Stimulated activated CD8-positive, alpha-beta memory T cell treated with anti-CD3 and anti-CD28 coated beads, Interleukin-7, amount 100 ng/mL, for 48 hours (primary cell): ENCODE measurements at places on chromosomes 16 and 17.

GRCh38 chr17:11178581-11178980 is 62.4 kb upstream of the SHISA6 start:
- DNase-seq = no peak

- no peak for DNase-seq
Measured at GRCh38 chr16:86662195-86662594, 83.8 kb downstream of the FOXL1 start.

GRCh38 chr17:76419576-76420260 is 33.2 kb downstream of the UBE2O start:
- DNase-seq = no peak

GRCh38 chr16:69381231-69381630 is 4.6 kb downstream of the TERF2 start:
- no peak for DNase-seq

- no peak for DNase-seq
Measured at GRCh38 chr17:42197564-42198156, 3.4 kb upstream of the GHDC start.

- no peak for DNase-seq
Measured at GRCh38 chr17:43782913-43783680, 2.9 kb downstream of the CFAP97D1 start.

DNA sequence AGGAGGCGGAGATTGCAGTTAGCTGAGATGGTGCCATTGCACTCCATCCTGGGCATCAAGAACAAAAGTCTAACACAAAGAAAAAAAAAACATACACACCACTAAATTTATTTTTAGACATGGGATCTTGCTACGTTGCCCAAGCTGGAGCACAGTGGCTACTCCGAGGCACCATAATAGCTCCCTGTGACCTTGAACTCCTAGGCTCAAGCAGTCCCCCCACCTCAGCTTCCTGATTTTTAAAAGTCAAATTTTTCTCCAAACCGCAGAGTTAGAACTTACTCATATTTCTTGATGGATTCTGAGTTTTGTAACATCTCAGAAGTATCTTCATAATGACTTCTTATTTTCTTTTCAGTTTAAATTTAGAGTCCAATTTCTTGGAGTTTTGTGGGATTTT is 3.4 kb downstream of the CMTM4 start:
- no peak for DNase-seq

DNA sequence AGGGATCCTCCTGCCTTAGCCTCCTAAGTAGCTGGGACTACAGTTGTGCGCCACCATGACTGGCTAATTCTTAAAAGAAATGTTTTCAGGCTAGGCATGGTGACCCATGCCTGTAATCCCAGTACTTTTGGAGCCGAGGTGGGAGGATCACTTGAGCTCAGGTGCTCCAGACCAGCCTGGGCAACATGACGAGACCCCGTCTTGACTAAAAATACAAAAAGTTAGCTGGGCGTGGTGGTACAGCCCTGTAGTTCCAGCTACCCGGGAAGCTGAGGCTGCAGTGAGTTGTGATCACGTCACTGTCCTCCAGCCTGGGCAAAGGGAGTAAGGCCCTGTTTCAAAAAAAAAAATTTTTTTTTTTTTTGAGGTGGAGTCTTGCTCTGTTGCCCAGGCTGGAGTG is 173.1 kb downstream of the SEC14L1 start:
- no peak for DNase-seq

GRCh38 chr16:9134739-9135138 is 43.3 kb downstream of the HAPSTR1 start:
- no peak for DNase-seq

DNA sequence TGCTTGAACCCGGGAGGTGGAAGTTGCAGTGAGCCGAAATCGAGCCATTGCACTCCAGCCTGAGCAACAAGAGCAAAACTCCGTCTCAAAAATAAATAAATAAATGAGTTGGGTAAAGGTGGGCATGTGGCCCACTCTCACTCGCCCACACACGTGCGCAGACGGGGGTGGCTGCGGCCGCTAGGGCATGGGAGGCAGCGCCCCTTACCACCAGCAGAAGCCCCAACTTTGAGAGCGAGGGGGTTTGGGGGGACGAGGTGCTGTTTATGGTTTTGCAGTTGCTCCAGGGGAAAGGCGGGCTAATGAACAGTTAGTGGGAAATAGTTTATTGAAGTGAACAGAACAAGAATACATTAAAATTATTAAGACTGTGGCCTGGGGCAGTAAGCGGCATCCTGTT is 14.9 kb upstream of the RBFOX3 start:
- DNase-seq = no peak

DNA sequence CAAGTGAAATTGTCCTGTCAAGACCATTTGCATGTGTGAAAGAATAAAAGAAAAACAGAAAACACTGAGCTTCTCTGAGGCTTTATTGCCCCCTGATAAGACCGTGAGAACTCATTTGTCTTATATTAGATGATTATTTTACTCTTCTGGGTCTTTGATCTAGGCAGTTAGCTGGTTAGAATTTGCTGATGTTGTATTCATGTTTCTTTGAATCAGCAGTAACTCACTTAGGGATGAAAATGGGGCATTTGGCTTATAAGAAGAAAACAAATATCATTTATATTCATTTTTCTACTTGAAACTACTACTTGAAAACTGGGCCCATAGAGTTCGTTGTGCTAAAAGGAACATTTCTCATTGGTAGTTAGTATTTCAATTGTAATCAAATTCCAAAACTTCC is 93.1 kb upstream of the RBFOX1 start:
- DNase-seq = no peak

DNA sequence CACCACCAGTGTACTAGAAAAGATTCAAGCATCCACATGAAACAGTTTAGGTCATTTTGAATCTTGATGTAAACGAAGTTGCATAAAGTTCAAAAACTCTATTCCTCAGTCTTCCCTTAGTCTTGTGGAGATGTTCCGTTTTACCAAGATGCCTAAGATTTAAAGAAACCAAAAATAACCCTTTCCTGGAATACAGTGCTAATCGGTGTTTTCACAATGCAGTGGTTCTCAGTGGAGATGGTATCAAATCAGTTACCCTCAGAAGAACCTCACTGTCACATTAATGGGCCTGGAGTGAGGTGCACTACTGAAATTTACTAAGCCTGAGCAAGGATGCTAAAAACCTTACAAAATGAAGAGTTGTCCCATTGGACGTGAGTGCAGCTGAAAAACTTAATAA is 9.1 kb downstream of the PTRH2 start:
- DNase-seq = no peak

- DNase-seq = no peak
Measured at GRCh38 chr17:50686494-50687199, 21.1 kb downstream of the ANKRD40 start.

- no peak for DNase-seq
Measured at GRCh38 chr16:84041881-84042280, 714 bp downstream of the SLC38A8 start.

DNA sequence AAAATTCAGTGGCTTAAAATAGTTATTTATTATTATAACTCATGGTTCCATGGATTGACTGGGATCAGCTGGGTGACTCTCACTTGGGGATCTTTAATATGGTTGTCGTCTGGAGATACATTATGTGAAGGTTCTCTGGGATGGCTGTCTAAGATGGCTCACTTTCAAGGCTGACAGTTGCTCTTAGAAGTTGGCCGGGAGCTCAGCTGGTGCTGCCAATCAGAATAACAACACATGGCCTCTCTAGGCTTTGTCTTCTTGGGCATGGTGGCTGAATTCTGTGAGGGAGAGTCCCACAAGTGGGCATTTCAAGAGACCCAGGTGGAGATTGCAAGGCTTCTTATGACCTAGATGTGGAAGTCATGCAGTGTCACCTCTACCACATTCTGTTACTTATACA is 269.7 kb downstream of the CA10 start:
- DNase-seq = no peak

DNA sequence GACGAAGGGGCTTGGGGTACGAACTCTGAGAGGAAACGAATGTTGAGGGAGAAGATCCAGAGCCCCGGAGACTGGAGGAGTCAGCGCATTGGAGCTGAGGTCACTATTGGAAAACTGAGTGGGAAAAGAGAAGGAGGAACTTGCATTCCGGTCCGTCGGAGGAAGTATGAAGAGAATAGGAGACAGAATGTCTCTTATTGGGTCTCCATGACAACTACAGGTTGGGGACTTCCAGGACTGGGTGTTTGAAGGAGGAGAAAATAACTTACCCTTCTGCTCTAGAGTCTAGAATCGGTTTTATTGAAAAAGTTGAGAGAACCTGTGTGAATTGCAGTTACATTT is 537 bp downstream of the GOSR1 start:
- no peak for DNase-seq

DNA sequence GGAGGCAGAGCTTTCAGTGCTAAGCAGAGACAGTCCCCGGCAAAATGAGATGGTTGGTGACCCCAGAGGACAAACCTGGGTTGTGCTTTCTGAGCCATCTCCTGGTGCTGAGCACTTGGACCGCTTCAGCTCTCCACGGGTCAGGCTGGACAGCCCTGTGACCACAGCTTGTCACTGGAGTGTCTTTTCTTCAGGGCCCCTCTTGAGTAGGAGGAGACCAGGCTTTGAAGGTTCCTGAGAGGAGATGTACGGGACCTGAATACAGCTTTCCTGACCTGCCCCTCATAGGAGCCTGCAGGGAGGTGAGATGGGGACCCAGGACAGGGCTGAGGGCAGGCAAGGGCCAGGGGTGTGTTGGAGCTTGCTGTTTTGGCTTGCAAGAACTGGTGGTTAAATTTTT is 17.8 kb upstream of the ADGRG1 start:
- no peak for DNase-seq

DNA sequence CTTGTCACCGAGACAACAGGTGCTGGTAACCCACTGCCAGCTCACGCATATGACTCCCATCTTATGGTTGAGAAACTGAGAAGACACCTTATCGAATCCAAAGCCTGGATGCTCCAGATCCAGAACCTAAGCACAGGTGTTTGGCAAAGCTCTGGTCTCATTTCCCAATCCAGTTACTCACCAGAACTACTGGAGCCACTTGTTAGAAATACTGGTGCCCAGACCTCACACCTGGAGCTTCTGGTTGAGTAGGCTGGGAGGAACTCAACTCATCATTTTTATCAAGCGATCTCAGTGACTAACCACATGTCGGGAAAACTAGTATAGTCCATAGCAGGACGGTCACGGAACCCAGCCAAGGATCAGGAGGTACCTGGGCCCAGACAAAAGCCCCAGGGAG is 86.7 kb upstream of the RCVRN start:
- DNase-seq = no peak

- DNase-seq = no peak
Measured at GRCh38 chr16:30697264-30698138, 1.5 kb upstream of the SRCAP start.

DNA sequence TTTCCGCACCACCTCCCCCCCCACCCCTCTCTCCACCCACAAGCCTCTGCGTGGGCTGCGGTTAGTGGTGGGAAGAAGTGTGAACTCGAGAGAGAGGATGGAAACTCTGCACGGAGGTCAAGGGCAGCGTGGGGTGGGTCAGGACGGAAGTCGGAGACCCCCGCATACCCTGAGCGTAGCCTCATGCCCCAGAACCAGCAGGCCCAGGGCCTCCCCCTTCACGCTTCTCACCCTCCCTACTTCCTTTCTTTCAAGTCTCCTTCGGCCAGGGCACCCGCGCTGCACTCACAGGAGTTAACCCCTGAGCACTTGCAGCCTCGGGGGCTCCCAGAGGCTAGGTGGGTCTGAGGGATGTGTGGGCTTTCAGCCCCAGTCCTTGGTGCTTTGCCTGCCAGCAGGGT is 9.2 kb downstream of the TBKBP1 start:
- no peak for DNase-seq

DNA sequence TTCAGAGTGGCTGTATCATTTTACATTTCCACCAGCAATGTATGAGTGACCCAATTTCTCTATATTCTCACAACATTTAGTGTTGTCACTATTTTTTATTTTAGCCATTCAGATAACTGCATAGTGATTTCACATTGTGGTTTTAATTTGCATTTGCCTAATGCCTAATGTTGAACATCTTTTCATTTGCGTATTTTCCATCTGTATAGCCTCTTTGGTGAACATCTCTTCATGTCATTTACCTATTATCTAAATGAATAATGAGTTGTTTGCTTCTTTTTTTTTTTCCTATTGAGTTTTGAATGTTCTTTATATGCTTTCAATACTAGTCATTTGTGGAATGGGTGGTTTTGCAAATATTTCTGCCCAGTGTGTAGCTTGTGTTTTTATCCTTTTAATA is 120.9 kb upstream of the CPHXL start:
- DNase-seq = no peak

- no peak for DNase-seq
Measured at GRCh38 chr16:20906341-20907255, 6.0 kb downstream of the LYRM1 start.

GRCh38 chr16:57355898-57356414 is 2.6 kb upstream of the CCL22 start:
- DNase-seq = no peak

DNA sequence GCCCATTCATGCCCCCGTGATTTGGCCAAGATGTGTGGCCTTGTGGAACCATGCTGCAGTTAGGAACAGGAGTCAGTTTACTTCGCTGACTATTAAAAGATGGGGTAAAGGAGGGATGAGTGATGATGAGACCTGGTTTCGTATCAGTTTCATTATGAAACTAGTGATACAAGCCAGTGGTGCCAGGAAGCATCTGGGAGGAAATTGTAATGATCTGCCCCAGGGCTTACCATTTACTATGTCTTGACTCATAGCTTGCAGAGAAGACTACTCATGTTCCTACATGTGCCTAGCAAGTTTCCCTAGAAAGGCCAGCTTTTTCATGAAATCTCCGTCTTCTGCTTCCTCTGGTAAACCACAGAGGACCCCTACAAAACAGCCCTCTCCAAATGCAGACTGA is 23.2 kb downstream of the CDH3 start:
- DNase-seq = peak; percentile 41

DNA sequence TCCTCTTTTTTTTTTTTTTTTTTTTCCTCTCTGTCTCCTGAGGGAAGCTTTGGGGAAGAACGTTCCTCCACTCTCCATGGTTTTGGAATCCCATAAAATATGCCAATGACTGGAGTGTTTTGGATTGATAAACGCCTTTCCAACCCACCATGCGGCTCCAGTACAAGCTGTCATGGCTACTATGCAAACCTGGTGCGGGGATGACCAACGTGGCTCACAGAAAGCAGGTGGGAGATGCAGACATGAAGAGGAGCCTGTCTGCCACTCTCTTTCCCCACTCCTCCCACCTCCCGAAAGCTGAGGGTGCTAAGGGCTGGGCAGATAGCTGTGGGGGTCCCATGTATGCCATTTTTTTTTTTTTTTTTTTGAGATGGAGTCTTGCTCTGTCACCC is 69.9 kb upstream of the SEC14L1 start:
- no peak for DNase-seq

GRCh38 chr17:77753691-77754245 is 204.7 kb upstream of the TNRC6C start:
- no peak for DNase-seq

DNA sequence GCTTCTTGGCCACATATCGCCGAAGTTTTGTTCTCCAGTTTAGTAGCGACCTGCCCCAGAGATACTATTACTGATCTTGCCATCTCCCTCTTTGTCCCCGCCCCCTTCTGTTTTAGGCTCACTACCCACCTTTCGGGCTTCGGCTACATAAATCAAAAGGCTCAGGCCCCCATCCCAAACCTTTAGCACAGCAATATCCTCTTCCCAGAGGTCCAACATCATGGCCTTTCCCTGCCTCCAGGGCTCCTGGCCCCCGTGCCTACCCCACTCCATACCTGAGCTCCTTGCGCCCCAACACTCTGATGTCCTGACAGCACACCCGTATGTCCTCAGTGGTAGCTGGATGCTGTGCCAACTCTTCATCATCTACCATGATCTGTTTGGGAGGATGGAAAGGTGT is 2.9 kb upstream of the PSMC5 start:
- no peak for DNase-seq

- no peak for DNase-seq
Measured at GRCh38 chr17:72477491-72477890, 356.7 kb downstream of the SOX9 start.
